Activated CD4-positive, alpha-beta T cell treated with anti-CD3 and anti-CD28 coated beads, Interleukin-2, amount 10 ng/mL, durations not matched to agents 7 days and 5 days (primary cell): ENCODE measurements at places on chromosomes 7 and 10. TPM values are rescaled to one million over a fixed set of nuclear protein-coding genes. Genes with fewer than 3 reads are reported as not detected.

Gene SFRP5
- total RNA-seq: not detected

GRCh38 chr7:37259319-37259821 is 189.3 kb downstream of the ELMO1 start:
- DNase-seq: no peak
- H3K4me3 ChIP-seq: no peak overlapping the region
- H3K36me3 ChIP-seq: peaks cover 42% of the 10 kb centered on the region
- H3K4me1 ChIP-seq: peaks cover 33% of the 10 kb centered on the region
- peak overlapping the region; percentile 77 for H3K27ac ChIP-seq
- no peaks in the 10 kb centered on the region for H3K27me3 ChIP-seq

DNA sequence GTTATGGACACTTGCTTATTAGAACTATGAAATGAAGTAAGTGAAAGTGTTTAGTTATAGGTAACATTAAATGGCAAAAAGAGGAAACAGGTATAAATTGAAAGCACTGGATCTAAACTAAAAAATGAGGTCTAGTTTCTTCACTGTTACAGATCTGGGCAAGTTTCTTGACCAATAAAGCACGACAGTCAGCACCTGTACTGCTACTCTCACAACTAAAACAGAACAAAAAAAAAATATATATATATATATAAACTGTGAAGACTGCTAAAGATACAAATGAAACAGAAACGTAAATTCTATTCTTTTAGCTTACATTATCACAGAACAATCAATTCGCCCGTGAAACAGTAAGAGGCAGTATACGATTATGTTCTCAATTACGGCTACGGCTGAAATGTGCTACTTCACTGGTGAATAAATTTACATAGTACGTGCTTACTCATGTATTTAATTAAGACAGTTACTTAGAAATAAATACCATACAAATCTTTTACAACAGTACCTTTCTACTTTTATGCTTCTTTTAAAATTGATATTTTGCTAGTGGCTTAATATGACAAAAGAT is 4.2 kb downstream of the AHR start:
- H3K27ac ChIP-seq: peak overlapping the region; percentile 33
- peaks cover 42% of the 10 kb centered on the region for H3K4me1 ChIP-seq
- peak overlapping the region; percentile 52 for H3K4me3 ChIP-seq

Gene CC2D2B
- total RNA-seq: not detected

Gene GDF10
- not detected for total RNA-seq

Gene STOX1
- 1.5 TPM for total RNA-seq

- peaks cover 11% of the 10 kb centered on the region for H3K4me1 ChIP-seq
- H3K27ac ChIP-seq: no peak overlapping the region
- H3K27me3 ChIP-seq: peaks cover 3% of the 10 kb centered on the region
- no peak overlapping the region for H3K4me3 ChIP-seq
- no peaks in the 10 kb centered on the region for H3K36me3 ChIP-seq
Measured at GRCh38 chr10:46035923-46036849, 5.8 kb upstream of the NCOA4 start.

Gene MLXIPL
- total RNA-seq: not detected
